Stimulated activated CD4-positive, alpha-beta T cell treated with anti-CD3 and anti-CD28 coated beads, TNF-alpha, amount 100 ng/mL, for 24 hours (primary cell): ENCODE measurements at places on chromosomes 1 and 21.

- DNase-seq: peak; percentile 68
These were observed 1.6 kb downstream of the ERVH48-1 start for GRCh38 chr21:42923553-42924432.

DNA sequence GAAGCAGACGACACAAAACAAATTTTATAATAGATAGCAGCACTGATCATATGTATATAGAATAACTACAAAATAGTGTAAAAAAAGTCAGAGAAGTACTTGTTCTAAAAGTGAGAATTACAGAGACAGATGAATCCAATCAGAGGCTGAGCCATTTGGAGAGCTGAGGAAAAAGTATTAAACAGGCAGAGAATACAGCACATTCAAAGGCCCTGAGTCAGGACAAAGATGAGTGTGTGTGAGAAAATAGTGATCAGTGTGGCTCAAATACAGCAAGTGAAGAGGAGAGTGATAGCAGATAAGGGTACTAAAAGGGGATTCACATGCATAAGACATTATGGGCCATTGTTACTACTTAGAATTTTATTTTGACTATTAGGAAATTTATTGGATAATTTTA is 430.6 kb upstream of the BRINP3 start:
- no peak for DNase-seq

GRCh38 chr1:25067518-25068251 is 137.6 kb upstream of the RUNX3 start:
- DNase-seq: no peak

DNA sequence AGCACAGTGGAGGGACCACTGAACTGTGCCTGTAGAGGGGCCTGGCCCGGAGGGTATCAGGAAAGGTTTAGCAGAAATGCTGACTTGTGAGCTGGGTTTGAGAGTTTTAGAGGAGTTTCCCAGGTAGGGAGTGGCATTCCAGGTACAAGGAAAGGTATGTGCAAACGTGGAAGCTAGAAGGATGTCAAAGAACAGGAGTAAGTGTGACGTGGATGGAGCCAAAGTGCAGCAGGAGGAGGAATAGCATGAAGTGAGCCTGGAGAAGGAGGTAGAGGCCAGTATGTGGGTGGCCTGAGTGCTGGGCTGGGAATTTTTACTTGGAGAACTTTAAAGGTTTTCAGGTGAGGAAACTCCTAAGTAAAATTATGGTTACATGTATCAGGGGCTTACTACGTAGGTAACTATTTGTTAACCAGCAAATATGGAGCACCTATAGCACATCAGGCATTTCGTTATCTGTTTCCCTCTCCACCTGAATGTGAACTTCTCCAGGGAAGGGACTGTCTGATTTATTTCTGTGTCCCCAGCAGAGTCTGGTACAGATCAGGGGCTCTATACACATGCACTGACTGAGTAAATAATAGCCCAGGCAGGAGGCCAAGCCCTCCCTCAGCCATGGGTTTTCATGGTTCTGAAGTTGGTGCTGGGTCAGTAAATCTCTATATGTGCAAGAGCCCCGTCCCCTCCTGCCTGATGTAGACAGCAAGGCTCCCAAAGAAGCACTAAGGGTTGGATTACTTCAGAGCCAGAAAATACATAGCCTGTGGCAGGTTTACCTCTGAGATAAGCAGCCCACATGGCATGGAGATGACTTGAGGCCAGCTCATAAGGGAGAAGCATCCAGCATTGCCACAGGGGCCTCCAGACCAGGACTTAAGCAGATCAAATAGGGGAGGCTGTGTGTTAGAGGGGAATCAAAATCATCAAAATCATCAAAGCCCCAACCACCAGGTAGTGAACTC is 43.4 kb downstream of the CDCP2 start:
- DNase-seq: no peak

GRCh38 chr1:38129971-38130370 is 83.4 kb upstream of the POU3F1 start:
- DNase-seq: no peak

DNA sequence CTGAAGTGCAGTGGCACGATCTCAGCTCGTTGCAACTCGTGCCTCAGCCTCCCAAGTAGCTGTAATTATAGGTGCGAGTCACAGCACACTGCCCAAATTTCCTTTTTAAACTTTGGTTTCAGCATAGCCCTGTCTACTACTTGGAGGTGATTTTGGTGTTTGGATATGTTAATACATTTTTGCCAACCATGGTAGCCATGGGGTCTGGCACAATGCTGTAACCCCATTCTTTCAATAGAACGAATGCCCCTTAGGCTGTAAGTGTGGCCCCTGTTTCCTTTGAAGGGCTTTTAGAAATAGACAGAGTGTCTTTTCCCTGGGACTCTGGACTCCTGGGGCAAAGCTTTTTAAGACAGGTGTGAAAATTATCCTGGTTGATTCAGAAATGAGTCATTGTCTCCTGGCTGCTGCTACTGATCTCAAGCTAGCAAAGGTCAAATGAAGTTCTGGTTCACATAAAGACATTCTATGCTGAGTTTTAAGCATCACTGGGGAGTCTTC is 141.1 kb upstream of the RUNX1 start:
- DNase-seq: no peak

GRCh38 chr1:166906647-166907046 is 30.6 kb upstream of the TADA1 start:
- no peak for DNase-seq

DNA sequence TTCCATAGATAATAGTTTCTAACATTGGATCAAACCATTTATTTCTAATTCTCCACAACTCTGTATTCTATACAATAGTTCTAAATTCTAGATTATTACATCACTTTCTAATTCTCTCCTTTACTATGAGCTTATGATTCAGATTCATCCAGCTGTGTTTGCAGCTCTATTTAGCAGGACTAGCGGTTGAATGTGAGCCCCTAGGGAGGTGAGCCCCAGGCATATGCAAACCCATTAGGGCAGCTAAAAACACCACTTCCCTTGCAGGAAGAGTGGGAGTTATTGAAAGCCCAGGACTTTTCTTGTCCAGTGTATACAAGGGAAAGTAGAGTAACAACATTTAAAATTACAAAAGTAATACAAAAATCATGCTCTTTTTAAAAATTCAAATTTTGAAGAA is 56.9 kb downstream of the KRTAP19-8 start:
- DNase-seq: no peak

- DNase-seq: no peak
These were observed 117.2 kb upstream of the OLIG2 start for GRCh38 chr21:32908534-32908933.

GRCh38 chr1:171188388-171189266 is 3.5 kb downstream of the FMO2 start:
- DNase-seq: peak; percentile 19

DNA sequence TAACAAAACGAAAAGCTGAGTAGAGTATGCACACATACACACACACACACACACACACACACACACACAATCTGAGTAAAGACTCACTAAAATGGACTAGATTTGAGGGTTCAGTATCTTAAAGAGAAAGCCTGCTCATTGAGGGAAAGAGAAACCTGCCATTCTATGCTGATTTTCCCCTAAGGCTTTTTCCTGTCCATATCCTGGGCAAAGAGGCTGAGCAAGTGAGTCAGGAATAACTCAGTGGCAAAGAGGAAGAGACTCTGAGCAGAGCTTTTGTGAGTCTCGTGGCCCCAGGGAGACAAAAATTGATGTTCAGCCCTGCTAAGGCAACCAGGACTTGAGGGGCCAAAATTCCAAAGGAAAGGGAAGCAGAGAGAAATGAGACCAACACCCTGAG is 37.3 kb upstream of the RUNX1 start:
- DNase-seq: no peak

DNA sequence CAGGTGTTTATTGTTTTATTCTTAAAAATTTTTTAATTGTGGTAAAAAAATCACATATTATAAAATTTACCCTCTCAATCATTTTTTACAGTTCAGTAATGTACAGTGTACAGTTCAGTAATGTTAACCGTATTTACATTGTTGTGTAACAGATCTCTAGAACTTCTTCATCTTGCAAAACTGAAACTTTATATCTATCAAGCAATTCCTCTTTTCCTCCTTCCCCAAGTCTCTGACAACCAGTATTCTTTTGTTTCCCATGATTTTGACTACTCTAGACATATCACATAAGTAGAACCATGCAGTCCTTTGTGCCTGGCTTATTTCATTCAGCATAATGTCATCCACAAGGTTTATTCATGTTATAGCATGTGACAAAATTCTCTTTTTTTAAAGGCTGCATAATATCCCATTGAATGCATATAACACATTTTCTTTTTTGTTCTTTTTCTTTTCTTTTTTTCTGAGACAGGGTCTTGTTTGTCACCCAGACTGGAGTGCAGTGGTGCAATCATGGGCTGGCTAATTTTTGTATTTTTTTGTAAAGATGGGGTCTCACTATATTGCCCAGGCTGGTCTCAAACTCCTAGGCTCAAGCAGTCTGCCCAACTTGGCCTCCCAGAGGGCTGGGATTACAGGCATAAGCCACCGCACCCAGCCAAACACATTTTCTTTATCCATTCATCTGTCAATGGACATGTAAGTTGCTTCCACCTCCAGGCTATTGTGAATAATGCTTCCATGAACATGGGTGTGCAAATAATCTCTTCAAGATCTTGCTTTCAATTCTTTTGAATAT is 17.2 kb upstream of the RCSD1 start:
- no peak for DNase-seq

GRCh38 chr1:226784081-226785049 is 45.3 kb upstream of the ITPKB start:
- no peak for DNase-seq

GRCh38 chr21:21662776-21663175 is 664.6 kb downstream of the NCAM2 start:
- no peak for DNase-seq

DNA sequence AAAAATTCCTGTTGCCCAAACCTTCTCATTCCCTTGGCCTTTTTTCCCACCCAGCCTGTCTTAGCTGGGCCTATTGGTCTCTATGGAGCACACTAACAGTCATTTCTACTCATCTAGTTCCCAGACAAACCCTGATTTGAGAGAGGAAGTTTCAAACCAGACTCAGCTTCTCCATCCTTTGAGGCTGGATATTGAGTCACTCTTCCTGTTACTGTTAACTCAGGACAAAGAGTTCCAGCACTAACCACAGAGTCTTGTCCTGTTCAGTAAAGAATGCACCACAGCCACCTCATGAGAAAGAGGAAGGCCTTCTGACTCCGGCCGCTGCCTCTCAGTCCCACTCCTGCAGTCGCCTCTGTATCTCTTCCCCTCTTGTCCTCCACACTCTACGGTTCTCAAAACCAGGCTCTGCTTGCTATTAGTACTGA is 137.8 kb downstream of the PTPRC start:
- no peak for DNase-seq

- no peak for DNase-seq
These were observed 128.0 kb downstream of the PRRX1 start for GRCh38 chr1:170791941-170792340.

DNA sequence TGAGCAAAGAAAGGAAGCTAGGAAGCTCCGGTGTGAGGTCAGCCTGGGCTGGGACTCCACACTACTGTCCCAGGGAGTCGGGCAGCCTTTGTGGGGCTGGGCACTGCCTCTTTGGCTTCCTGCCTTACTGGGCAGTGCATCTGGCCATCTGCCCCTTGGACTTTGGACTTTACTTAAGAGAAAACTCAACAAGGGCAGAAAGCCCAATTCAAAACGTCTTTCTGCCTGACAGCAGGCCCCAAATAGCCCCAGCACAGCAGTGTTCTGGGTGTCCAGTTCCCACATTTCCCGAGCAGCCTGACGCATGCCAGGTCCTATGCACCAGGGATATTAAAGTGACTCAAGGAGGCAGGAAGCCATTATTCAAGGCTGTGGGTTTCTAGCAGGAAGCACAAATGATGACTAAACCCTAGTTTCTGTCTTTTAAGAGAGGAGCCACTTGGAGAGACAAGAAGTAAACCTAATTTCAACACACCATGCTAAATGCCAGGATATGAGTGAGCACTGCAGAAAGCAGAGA is 37.9 kb upstream of the EDEM3 start:
- no peak for DNase-seq

- DNase-seq: no peak
These were observed 5.5 kb downstream of the PAQR7 start for GRCh38 chr1:25869909-25870606.

DNA sequence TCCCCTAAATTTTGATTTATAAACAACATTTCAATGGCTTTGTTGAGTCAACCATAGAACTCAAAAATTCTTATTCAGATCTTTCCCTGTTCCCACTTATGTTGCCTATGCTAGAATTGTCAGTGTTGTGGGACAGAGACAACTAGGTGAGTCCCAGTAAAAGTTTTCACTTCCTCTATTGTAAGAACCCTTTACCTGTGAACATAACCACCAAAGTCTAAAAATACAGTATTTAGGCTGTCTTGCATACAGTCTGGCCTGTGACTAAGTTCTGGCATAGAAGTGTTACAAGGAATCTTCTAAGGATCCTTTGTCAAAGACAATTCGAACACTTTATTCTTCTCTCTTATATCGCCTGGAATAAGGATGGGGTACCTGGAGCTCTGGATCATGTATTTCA is 1047.9 kb upstream of the NCAM2 start:
- DNase-seq: no peak

DNA sequence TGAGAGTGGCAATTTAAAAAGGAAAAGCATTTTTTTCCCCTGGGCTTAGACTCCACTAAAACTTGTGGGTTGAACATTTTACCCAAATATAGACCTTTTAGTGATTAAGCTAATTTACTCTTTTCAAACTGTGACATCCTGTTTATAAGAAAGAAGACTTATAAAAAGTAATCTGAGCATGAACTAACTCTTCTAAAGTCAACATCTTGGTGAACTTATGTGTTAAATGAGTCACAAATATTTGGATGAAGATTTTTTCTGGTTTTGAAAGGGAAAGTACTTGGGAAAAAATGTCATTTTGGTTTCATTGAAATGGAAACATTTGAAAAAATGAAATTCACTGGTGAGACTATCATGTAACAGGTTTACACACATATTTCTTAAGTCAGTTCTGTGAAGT is 109.8 kb downstream of the KCNK2 start:
- no peak for DNase-seq
